Posterior cingulate gyrus (tissue), 11 donors: ENCODE measurements at places on chromosomes 4 and X.

- DNase-seq: no peak
Observed at GRCh38 chr4:57102050-57102624, 8.0 kb downstream of the IGFBP7 start.

GRCh38 chrX:39730662-39731329 lies 367.0 kb downstream of the BCOR start:
- DNase-seq: peak; percentile 33

DNA sequence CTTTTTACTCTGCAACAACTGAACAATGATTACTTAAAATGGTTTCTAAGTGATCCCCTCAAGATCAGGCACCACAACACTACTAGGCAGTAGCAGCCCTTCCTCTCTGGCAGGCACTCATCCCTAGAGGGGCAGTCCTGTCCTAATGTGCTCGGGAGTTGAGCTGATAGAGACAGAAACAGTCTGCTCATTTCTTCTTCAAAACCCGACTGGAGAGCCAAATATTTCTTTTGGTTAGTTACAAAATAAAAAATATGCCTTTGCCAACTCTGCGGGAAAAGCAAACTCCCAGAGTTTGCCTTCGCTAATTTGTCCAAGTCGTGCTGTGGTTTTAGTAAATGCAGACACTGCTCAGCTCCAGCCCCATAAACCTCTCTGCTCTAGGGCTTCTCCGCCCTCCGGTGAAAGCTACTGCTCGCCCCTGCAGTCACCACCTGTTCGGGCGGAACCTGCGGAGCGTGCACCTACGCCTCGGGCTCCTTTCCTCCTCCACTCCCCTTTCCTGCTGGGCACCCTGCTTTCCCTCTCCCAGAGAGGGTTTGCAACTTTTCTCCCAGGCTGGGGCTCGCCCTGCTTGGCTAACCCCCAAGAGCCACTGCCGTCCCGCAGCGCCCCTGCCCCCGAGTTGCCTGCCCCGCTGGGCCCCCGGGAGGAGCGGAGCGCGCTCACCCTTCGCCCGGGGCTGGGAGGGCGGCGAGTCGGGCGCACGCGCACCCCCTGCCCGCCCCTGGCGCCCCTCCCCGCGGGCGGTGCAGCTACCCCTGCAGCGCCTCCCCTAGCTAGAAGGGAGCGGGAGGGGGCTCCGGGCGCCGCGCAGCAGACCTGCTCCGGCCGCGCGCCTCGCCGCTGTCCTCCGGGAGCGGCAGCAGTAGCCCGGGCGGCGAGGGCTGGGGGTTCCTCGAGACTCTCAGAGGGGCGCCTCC lies at the start of gene NPNT:
Gene NPNT (plus strand): TSS at position 812 of the 923 bp plus-strand sequence. CDS start 182 bp downstream, outside the sequence.
- no peak for DNase-seq

DNA sequence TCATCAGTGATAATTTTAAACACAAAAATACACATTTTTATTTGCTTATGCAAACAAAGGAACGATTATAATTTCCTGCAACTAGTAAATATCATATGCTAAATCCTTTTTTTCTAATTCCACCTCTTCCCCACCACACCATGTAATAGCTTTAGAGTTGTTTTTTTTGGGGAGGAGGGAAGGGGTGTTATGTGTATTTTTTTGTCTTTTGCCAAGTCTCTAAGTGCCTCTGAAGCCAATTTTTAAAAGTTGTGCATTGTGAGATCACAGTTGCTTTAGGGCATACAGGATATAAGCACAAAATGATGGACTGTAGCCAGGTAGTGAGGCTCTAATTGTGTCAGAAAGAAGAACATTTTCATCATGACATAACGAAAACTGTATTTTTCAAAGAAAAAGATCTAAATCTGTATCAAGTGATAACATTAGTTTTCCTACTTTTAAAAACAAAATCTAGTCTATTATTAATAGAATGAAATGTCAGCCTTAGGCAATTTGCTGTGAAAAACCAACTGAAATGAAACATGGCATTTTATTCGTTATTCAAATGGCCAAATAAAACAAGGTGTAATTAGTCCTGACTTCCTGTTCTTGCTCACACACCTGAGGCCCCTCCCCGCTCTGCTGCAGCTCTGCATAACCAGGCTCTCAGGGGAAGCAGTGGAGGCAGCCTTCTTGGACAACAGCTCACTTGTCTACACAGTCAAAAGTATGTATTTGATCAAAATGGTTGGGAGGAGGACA lies 157.4 kb downstream of the PALLD start:
- DNase-seq: no peak

- no peak for DNase-seq
Observed at GRCh38 chr4:90237751-90238530, 110.7 kb downstream of the CCSER1 start.

GRCh38 chrX:3271834-3272186 lies 74.6 kb downstream of the MXRA5 start:
- DNase-seq: no peak

DNA sequence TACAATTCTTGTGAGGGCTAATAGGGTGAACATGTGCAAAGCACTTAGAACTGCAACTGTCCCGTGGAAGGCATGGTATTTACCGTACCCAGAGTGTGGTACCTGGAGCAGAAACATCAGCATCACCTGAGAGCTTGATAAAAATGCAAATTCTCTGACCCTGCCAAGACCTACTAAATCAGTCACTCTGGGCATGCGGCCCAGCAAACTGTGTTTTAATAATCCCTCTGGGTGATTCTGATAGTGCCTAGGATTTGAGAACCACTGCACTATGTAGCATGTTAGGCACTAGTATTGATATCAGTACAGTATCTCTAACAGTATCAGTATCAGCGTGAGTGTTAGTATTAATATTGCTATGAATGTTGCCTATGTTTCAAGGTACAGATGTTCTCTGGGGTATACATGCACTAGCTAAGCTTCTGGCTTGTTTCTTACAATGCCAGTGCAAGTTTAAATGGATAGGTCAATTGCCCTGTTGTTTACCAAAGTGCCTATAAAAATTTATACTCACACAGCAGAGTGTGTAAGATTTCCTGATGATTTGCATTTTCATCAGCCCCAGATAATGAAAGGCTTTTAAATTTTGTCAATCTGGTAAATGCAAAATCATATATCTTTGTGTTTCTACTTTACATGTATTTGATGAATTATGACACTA lies 354.0 kb downstream of the HS3ST1 start:
- DNase-seq: no peak

DNA sequence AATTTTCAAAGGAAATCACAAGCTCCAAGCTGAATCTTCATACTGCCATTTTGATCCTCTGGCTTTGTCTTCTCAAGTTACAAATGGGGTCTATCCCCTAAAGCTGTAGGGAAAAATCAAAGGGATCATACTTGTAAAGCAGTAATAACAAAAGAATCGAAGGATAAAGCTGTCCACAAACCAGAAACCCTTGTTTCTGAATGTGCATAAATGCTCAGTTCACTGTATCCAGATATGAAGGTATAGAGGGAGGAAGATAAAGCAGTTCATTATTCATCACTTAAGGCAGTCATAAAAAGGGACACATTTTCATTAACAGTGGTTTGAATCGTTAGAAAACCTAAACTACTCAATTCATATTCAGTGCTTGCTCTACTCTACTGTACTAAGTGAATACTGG lies 33.2 kb upstream of the RPS6KA6 start:
- DNase-seq: no peak
